Choroid plexus epithelial cell (primary cell): ENCODE measurements at places on chromosomes 2 and 18.
A peak's percentile ranks its signal among the peaks of the same experiment; 100 is the strongest.

DNA sequence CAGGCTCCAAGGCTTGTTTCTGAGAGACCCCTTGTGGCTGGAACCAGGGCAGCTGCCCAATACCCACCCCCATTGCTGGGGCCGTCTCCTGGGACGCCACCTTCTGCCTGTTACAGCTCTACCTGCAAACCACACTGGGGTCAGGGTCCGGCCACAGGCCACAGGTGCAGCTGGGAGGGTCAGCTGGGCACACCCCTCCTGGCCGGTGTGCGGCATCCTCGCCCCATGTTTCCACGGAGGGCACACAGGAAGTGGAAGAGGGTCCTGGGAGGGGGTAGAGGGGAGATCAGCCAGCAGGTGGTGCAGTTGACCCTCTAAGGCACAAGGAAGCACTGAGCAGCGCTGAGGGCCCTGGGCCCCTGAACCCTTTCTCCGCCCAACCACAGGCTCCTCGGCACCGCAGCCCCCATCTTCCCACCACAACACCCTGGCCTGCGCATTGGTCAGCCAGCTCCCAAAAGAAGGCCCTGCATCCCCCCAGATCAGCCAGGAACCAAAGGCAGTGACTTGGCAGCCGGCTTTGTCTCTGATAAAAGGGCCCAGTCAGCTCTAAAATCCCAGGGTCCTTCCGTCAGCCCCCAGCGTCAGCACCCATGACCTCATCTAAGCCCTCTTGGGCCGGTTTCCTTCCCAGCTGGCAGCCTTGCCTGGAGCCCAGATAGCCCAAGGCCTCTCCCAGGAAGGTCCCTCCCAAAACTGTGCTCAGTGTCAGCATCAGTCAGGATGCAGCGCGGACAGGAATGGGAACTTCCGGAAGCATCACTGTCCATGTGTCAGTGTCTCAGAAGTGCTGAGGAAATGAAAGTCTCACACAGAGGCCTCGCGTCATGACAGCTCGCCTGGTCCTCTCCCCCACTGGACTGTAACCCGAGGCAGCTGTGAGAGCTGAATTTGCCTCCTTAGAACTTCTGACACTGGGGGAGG is 1.7 kb downstream of the ERFE start:
- DNase-seq = no peak

GRCh38 chr2:116094196-116094595 is 1651.8 kb downstream of the DPP10 start:
- DNase-seq = no peak

DNA sequence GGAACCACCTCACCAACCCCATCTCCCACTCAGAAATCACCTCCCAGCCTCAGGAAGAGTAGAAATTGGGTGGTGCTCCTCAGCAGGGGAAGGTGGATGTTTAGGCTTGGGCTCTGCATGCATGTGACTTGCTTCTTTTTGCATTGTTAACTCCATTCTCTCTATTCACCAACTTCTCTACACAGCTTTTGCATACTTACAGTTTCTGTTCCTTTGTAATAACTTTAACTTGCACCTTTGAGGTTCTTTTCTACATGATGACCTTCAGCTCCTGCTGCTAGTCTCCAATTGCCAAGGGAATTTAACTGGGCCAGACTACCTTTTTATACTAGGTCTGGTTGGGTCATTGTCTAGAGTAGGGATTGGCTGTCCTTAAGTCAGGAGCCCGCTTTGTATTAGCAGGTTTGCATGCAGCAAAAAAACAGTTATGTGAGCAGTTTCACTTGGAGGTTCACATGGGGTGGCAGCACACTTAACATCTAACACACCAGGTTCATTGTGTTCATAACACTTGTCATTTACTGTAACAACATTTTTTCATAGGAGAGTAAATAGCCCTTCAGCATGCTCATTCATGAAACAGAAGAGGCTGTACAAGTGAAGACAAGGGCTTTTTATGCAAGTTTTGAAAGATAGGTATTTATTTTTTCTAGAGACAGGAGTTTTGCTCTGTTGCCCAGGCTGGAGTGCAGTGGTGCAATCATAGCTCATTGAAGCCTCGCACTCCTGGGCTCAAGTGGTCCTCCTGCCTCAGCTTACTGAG is 12.0 kb downstream of the MRPL35 start:
- no peak for DNase-seq

DNA sequence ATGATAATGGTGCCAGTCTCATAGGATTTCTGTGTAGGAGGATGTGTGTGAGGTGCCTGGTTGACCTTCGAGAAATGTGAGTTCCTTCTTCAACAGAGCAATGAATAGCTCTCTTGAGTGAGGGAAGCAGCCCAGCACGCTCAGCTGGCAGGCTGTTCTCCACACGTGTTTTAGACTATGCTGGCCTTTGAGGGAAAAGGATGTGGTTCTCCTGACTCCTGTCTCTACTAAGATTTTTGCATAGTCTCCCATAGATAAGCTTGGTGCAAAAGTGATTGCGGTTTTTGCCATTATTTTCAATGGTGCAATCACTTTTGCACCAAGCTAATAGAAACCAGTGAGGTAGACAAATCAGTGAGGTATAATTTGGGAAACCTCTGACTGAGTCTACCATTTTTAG is 284.1 kb downstream of the SLC4A3 start:
- DNase-seq = no peak

DNA sequence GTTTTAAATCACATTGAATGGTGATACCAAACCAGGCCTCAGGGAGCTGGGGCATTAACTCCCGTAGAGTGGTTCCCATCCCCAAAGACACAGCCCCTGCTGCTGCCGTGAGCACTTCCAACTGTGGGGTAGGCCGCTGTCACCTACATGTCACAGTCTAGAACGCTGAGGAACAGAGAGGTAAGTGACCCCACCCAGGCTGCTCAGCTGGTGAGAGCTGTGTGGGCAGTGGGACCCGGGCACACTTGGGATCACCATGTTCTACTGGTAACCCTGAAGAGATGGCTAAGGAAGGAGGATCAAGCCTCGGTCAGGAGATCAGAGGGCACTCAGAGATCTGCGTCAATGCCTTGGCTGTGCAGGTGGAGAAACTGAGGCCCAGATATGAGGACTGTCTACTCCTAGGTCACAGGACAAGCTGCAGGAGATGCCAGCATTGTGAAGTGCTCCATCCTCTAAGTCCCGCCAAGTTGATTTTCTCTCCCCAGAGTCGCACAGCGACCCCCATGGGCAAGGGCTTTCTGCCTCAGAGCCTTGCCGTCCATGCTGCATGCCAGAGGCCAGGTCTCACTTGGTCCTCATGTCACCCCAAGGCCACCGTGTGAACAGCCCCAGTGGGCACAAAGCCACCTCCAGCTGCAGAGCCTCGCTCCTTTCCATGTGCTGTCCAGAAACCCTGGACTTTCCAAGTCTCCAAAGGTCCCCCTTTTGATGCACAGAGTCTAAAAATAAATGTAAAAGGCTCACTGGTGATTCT is 144.2 kb upstream of the OTOS start:
- DNase-seq = no peak

- no peak for DNase-seq
Observed at GRCh38 chr2:239619369-239619768, 218.5 kb upstream of the HDAC4 start.

DNA sequence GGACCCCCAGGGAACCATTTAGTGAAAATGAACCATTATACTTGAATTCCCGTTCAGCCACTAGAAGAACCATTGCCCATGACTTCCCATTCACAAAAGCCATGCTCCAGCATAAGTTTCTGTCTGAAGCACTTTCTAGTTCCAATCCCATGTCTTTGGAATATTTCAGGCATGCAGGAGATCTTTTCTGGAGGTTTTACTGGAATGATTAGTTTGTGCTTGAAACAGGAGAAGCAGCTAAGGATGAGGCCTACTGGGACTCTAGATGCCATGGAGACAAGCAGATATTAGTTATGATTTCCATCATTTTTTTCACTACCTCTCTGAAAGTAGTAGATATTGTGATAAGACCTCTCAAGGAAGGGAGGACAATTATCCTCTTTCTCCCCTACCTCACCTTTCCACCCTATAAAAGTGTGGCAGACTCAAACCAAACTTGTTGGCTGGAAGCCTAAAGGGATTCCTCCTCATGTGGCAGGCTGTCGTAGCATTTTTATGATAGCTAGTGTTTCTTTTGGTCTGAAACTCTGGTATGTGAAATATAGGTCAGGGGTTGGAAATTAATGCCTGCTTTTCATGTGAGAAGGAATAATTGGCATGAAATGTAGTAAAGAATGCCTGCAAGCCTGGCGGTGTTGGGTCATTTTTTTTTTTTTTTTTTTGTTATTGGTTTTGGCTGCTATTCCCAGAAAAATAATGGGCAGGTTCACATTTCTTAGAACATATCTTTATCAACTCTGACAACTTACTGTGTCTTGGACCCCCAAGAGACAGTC is 29.3 kb upstream of the MMADHC start:
- peak; percentile 65 for DNase-seq

- no peak for DNase-seq
Observed at GRCh38 chr2:58614219-58614618, 373.1 kb upstream of the FANCL start.

GRCh38 chr2:18456026-18456425 is 104.4 kb downstream of the RDH14 start:
- DNase-seq = no peak

GRCh38 chr2:174673876-174674275 is 76.3 kb upstream of the WIPF1 start:
- DNase-seq = peak; percentile 41

- no peak for DNase-seq
Observed at GRCh38 chr18:48766487-48766886, 184.3 kb downstream of the SMAD7 start.

- DNase-seq = peak; percentile 30
Observed at GRCh38 chr2:9693196-9693491, 62.3 kb upstream of the YWHAQ start.

DNA sequence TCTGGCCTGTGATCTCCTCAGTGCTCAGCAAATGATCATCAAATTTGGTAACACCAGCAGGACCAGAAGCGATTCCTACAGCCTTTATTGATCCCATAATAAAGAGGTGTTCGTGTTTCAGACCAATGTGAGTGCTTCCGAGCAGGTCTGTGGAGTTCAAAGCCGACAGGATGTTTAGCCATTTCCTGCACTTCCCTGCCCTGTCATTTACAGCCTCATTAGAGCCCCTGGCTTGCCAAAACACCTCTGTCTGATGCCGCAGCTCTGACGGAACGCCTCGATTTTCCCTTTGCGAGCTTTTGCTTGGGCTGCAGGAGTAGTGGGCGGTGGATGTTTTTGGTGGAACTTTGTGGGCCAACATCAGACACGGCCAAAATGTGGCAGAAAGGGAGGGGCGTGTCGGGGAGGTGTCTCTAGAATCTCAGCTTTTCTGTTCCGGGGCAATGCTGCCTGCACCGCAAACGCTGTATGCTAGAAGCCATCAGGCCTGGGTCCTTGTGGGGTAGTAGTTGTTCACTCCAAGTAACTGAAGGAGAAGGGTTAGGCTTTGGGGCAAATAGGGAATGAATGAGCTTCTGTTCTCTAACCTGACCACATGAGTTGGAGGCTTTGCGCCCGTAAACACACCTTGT is 26.1 kb upstream of the INHBB start:
- no peak for DNase-seq

- no peak for DNase-seq
Observed at GRCh38 chr2:129726216-129726615, 253.2 kb upstream of the RAB6C start.

GRCh38 chr18:26545335-26546123 is 2.8 kb downstream of the KCTD1 start:
- DNase-seq = no peak

DNA sequence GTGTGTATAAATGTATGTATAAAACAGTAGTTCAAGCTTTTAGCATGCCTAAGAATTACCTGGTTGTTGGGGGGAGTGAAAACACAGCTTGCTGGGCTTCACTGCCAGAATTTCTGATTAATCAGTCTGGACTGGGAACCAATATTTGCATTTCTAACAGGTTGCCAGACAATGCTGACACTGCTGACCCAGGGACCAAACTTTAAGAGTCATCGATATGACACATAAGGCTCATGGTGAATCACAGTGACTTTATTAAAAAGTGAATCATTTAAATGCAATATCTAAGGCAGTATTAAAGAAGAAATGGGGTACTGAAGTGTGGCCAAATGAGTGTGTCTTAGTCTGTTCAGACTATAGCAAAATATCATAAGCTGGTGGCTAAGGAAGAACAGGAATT is 195.9 kb upstream of the DTNA start:
- DNase-seq = no peak

DNA sequence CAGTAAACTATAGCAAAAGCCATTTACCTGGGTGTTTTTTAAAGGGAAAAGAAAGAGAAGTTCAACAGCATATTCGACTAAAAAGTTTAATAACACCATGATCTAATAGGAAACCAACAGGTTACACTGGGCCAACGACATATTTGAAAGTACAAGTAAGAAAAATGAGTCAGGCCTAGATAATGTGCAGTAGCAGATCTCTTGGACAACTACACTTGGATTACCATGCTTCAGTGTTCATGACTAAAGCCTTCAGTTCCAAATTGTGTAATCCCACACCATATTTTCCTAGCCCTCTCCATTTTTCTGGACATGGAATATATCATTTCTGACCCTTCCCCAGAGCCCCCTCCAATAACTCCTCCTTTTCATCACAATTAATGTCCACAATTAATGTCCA is 39.1 kb upstream of the FIGN start:
- peak; percentile 93 for DNase-seq

- DNase-seq = no peak
Observed at GRCh38 chr2:234983011-234983726, 31.4 kb downstream of the SH3BP4 start.

- DNase-seq = no peak
Observed at GRCh38 chr2:231342061-231342711, 53.3 kb upstream of the B3GNT7 start.

- no peak for DNase-seq
Observed at GRCh38 chr18:37275237-37275741, 290.3 kb downstream of the CELF4 start.

GRCh38 chr18:76490670-76491472 is 4.2 kb downstream of the ZNF516 start:
- DNase-seq = no peak

GRCh38 chr2:238146884-238147544 is 8.5 kb downstream of the KLHL30 start:
- no peak for DNase-seq

GRCh38 chr18:50518787-50519546 is 40.9 kb upstream of the MAPK4 start:
- peak; percentile 28 for DNase-seq

- DNase-seq = no peak
Observed at GRCh38 chr18:30415903-30416302, 626.6 kb downstream of the DSC3 start.

DNA sequence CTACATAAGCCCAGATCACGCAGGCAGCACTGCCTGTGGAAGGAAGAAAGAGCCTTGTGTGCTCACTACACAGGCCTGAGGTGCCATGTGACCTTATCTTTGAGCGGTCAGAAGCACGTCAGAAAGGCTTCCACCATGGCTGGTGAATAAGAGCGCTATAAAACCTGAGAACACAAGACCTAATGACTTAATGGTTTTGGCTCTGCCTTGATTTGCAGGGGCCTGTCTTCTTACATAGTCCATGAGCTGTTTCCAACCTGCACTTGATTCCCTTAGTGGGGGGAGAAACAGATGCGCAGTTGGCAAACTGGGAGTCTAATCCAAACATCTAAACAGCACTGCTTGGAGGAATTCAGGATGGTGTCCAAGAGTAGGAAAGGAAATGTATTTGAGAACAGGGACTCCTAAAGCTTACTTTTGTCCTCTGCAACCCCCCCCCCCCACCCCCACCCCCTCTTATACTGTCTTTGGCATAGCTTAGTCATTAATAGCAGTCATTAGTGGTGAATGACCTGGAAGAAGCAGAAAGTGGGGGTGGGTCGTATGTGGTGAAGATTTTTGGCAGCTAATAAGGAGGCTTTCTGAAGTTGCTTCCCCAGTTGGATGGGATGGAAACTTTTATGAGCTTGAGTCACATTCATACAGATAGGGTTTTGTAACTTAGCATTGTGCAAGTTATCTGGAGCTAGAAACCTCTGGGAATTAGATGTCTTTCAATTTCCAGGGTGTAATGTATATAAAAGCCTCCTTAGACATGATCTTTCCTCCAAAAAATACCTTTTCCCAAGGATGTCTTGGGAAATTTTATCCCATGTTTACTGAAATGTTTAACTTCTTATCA is 454.1 kb downstream of the MEIS1 start:
- peak; percentile 93 for DNase-seq
